Stimulated activated CD8-positive, alpha-beta memory T cell treated with anti-CD3 and anti-CD28 coated beads, Interleukin-4, amount 100 ng/mL, for 4 hours (primary cell): ENCODE measurements at places on chromosomes 6 and 20.
A peak's percentile ranks its signal among the peaks of the same experiment; 100 is the strongest.

DNA sequence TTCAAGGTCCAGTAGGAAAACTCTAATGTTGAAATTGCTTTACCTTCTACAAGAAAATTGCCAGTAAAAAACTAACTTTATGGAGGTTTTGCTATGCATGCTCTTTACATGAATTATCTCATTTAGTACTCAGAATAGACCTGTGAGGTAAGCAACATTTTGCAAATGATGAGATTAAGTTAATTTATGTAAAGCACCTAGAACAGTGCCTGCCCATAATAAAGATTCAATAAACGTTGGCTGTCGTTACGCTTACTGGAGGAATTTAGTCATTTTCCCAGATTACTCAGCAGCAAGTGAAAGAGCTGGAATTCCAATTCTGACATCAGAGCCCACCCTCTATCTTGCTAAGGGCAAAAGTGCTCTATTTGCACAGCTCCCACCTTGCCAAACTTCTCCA is 69.4 kb upstream of the ARID1B start:
- DNase-seq, result no peak

GRCh38 chr6:167827583-167828324 is 1.0 kb downstream of the AFDN start:
- DNase-seq, result no peak

- no peak for DNase-seq
These were observed 46.0 kb downstream of the CAP2 start for GRCh38 chr6:17439243-17439993.

GRCh38 chr6:40948570-40948969 is 90.5 kb downstream of the UNC5CL start:
- no peak for DNase-seq

DNA sequence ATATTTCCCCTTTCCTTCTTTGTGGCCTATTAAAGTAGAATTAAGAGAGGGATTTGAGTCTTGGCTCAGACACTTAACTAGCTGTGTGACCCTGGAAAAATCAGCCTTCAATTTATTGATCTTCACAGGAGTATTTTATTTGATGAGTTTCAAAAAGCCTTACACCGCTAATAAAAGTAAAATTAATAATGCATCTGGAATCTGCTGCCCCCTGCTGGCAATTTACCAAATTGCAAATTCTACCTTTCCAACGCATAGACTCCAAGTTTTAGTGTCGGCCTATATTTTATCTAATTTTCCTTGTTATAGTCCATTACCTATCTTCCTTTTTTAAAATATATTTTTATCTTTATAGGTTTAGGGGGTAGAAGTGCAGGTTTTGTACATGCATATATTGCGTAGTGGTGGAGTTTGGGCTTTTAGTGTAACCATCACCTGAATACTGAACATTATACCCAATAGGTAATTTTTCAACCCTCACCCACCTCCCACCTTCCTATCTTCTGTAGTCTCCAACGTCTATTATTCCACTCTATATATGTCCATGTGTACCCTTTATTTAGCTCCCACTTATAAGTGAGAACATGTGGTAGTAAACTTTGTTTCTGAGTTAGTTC is 46.3 kb downstream of the GOPC start:
- DNase-seq, result peak; percentile 58

GRCh38 chr20:39893003-39893685 is 795.9 kb downstream of the MAFB start:
- no peak for DNase-seq

DNA sequence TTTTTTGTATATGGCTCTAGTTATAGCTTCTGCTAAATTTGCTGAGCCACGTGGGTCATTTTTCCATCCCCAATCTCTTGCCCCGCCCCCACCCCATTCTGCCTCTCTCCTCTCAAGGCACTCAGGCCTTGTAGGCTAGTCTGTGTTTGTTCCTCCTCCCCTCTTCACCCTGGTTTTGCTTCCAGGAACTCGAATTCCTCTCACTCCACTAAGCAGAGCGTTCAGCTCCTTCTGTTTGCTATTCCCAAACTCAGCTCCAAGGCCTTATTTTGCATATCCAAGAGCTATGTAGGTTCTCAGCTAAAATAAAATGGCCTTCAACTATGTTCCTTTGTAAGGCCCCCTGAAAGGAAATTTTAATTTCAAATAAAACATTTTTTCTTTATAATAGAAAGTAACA is 1293.7 kb downstream of the EPHA7 start:
- no peak for DNase-seq

- no peak for DNase-seq
These were observed 83.9 kb upstream of the GPR6 start for GRCh38 chr6:109894181-109894580.

DNA sequence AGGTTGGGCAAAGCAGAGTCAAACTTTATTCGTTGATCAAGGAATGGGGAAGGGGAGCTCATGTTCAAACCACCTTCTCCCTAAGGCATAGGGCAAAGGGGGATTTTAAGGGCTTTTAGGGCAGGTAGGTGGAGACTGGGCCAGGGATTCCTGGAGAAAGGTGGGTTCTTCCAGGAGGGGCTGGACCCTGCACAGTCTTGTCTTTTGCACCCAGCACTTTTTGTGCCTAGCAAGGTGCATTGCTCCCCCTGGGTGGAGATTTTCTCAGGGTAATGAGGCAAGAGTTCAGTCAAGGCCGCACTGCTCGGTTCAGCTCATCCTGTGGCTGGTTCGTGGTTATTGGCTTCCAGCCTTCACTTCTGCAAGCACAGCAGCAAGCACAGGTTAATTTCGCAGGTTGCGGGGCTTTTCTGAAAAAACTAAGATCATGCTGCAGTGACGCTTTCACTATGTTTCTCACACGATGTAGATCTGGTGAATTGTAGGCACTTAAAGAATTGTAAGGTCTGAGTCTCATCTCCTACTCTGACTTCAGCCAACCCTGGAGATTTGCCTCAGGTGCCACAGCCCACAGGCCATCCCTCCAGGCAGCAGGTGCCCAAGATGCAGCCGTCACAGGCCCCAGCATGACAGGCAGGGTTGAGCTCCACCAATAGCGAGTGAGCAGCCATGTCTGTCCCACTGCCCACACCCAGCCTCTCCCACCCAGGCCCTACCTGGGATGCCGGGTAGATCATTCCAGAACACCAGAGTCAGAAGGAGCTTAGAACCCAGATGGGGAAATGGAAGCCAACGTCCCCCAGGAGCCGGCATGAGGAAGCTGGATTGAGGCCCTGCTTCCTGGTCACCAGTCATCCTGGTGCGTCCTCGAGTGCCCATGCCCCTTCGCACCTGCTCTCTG is 37.1 kb downstream of the SUN5 start:
- DNase-seq, result no peak
